ENCODE measurements at places on chromosomes 7 and 10.

- no peak for DNase-seq
Measured at GRCh38 chr10:115760131-115760530, 512.9 kb downstream of the GFRA1 start.

GRCh38 chr7:156903232-156903909 is 10.4 kb upstream of the LMBR1 start:
- DNase-seq = no peak

DNA sequence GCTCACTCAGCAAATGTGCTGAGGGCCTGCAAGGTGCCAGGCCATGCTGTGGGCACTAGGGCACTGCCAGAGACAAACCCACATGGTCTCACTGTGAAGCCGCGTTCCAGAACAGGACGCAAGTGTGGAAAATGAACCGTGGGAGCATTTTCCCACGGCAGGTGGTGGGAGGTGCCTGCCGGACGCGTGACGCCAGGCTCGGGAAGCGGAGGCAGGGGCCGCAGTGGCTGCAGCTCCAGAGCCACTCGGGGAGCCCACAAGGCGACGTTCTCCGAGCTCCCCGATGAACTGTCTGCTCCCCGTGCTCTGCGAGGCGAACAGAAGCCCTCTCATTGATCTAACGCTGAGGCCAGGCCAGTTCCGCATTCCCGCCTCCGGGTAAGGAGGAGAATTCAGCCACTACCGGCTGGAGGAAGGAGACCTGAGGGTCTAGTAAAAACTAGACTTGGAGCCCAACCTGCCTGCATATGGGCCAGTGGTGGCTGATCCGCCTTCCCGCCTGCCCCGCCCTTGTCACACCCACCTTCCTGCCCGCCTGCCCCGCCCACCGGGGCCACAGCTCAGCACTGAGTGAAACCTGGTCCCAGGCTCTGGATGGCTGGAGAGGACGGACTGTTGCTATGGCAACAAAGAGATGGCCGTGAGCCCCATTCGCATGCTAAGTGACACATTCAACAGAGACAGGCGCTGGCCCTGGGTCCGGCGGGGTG is 13.1 kb downstream of the ADGRA1 start:
- peak; percentile 36 for DNase-seq

DNA sequence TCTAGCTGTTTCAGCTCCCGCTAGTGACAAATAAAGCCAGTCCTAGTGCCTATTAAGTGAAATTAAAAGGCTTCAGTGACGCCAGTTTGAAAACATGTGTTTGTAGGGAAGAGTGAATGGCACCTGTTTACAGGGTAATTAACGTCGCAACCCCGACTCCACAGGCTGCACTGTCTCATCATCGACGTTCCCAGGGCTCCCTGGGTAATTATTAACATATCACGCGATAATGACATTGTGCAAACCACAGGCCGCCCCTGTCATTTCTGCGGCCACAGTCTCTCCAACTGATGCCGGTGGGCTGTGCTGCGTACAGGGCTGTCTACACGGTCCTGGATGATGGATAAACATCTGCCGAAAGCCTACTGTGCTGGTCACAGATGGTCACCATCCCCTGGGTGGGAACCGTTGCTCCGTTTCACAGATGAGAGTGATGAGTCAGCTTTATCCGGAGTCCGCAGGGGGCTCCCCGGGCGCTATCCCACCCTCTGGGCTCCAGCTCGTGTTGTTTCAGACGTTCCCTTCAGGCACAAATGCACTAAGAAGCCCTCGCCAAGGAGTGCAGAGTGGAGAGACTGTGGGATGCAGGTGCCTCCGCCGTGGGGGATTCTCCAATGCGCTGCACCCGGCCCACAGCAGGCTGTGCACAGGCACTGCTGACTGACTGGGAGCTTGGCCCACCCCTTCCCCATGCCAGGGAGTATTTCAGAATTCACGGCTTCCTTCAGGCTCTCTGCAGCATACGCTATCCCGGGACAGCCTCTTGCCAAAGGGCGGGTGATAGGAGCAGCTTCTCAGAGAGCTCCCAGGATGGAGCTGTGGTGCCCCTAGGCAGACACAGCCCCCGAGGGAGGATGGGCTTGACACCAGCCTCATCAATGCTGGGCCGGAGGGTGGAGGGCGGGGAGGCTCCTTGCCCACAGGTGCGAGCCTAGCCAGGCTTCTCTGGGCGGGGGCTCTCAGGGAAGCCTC is 491.8 kb upstream of the FOXK1 start:
- DNase-seq = no peak

DNA sequence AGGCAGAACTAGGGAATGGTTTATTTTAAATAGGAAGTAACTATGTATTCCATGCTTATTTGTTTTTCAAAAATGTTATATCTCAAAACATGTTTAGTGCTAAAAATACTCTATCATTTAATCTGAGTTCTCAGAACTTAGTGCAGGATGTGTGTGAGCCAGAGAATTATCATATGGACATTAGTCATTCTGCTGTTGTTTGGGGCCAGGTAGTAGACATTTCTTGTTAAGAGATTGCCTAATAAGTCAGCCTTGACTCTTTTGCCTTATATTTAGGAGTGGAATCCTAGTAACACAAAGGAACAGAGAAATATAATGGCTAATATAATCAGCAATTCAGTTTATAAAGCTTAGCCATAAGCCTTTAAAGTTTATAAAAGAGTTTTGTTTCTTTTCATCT is 149.8 kb downstream of the CCSER2 start:
- no peak for DNase-seq

DNA sequence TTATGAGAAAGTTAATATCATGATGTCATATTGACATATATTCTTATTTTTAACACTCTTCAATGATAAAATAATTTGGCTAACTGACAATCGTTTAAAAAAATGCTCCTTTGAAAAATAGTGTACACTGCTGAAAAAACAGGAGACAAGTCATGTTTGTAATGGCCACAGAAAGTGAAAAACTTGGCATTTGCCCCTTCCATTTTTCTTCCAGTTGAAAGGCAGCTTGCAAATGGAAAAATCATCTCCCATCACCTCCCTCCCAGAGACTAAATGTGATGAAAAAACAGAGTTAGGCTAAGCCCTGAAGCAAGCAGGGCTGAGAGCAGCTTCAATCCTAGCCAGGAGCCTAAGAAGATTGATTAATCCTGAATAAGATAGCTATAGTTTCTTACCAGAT is 160.4 kb downstream of the SKAP2 start:
- no peak for DNase-seq

- no peak for DNase-seq
Measured at GRCh38 chr7:135233570-135233969, at the start of gene STRA8. TSS of gene STRA8 (plus strand) at chr7:135233838. CDS start at chr7:135240525, 6,687 bp downstream.

GRCh38 chr7:117755136-117755535 is 118.1 kb downstream of the CTTNBP2 start:
- no peak for DNase-seq

DNA sequence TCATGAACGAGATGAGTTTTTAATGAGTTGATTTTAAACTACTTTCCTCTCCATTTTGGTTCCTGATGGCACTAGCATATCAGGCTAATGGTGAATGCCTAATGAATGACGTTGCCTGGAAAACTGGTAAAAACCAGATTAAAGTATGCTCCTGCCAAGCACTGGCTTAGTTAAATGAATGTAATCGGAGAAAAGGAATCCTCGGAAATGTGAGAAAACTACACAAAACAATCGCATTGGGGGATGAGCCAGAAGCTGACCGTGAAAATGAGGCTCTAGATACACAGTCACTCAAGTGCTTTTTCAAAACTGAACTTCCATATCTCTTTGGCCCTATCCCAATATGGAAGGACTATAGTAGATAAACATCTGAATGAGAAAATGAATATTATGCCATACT is 153.8 kb upstream of the COL1A2 start:
- no peak for DNase-seq

DNA sequence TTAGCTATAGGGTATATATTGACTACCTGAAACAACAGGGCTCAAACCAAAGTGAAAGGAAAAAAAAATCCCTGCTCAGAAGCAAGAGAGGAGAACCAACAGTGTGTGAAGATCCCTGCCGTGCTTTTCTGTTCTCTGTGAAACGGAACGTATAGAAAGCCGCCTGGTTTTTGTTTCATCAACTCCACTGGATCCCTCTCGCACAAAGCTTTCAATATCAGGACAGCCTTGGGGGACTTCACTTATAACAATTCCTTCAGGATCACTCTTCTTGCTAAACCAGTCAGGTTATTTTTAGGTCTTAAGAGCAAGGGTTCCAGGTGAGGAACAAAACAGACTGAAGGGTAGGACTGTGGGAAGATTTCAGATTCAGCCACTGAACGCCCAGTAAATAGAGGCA is 151.1 kb upstream of the CACNA2D1 start:
- no peak for DNase-seq

GRCh38 chr10:17290226-17290625 is 62.2 kb downstream of the VIM start:
- DNase-seq = no peak

- no peak for DNase-seq
Measured at GRCh38 chr7:15679306-15679705, 7.2 kb downstream of the MEOX2 start.

- no peak for DNase-seq
Measured at GRCh38 chr7:128240696-128241386, at the start of gene LEP. TSS of gene LEP (plus strand) at chr7:128241278. CDS start at chr7:128252019, 10,741 bp downstream.

DNA sequence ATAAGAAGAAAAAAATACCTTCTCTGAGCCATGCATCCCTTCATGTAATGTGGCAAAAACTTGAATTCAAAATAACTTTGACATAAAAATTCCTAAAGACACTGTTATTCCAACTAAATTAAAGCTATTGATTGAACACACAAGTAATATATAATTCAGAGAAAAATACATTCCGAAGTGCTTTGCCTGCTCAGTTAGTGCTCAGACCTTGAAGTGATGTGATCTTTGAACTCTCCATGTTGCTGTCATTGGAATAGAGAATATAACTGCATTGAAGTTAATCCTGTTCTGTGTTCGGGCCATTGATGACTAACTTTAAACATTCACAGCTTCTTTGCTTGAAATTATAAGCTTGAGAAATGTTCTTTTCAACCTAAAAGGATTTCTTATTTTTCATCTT is 114.0 kb upstream of the IFRD1 start:
- no peak for DNase-seq

DNA sequence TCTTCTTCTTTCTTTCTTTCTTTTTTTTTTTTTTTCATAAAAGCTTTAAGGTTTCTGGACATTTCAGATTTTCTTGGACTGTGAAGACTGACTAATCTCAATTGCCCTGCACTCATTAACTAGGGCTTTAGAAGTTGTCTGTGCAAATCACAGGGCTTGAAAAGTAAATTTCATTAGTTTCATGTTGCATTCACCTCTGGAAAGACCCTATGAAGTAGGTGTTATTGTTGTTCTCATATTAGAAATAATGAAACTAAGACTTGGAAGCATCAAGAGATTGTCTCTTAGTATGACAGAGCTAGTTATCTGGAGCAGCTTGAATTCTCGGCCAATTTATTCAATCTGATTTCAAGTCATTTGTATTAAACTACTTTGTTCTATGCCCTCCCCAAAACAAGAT is 28.2 kb upstream of the SEMA3D start:
- no peak for DNase-seq

GRCh38 chr10:125878957-125879835 is 1.9 kb downstream of the DHX32 start:
- DNase-seq = no peak

DNA sequence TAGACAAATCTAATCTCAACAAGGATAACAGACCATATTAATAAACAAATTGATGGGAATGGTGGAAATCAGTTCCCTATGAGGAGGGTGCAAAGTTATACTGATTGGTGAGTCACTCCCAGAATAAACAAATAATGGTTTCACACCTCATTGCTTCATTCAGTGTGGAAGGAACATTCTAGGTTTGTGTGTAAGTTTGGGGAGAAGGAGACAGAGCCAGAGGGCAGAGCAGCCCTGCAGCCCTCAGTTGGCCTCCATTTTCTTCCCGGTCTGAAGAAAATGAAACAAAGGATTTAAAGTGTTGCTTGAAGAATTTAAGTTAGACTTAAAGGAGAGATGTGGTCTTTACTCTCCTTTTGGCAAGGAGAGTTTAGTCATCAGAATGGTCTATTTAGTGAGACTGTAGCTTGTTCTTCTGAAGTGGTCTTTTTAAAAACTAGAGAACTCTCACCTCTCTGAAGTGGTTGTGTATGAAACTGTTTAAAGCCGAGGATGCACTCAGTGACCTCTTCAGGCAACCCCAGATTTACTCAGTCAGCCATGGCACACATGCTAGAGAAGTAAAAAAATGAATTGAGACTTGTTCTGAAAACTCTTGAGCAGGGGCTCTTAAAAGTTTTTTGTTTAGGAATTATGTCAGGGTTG is 27.2 kb downstream of the IKZF1 start:
- DNase-seq = no peak

DNA sequence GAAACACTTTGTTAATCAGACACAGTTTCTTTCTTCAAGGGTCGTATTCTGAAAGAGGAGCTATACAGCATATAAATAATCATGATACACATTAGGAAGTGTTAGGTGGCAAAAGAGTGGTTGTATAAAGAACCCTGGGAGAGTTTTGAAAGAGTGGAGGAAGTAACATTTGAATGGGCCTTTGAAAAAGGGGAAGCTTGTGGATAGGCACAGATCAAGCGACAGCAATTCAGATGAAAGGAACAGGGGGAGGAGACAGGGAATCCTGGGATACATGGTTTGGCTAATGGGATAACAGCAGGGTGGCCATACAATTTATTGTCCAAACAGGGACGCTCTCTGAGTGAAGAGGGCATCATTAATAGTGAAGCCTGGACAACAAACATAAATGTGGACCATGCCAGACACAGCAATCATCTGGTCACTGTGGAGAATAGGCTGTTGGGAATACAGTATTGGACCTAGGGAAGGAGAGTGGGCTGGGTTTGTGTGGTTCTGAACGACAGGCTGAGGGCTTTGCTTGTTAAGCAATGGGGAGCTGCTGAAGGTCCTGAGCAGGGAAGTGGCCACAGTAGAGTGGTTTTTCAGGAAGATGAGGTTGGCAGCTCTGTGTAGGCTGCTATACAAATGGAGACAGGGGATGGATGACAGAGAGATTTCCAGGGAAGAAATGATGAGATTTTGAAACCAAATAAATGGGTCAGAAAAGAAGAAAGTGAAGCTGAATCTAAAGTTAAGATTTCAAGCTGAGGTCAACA is 75.9 kb downstream of the ICA1 start:
- DNase-seq = peak; percentile 72

DNA sequence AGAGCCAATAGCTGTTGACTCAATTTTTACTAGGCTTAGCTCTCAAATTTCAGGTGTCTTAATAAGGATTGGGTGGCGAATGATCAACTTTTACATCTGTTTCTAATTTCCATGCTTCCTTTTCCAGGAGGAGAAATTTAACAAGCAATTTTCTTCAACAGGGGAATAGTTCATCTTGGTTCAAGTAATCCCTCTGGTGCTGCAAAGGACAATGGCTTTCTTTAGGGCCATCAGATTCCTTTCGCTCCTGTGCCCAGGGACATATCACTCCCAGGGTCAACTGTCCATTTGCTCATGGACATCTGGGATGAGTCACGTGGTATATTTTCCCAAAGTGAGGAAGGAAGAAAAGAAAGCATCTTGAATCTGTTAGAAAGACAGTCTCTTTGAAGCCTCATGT is 313.3 kb downstream of the FRMD4A start:
- DNase-seq = no peak

DNA sequence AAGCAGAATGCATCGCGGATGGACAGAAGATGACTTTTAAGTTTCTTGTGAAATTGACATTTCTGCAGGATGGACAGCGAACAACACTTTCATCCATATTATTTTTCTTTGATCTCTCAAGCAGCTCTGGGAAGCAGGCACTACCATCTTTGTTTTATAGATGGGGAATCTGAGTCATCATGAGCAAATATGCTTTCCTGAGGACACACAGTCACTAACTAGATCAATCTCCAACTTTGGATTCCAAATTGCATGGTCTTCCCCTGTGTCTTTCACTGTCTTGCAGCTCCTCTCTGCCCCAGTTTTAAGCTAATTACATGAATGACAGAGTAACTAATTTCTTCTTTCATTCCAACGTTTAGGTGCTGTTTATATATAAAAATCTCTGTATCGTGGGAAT is 201.5 kb downstream of the ADAM12 start:
- no peak for DNase-seq

Data from suppressor macrophage (primary cell).